ENCODE measurements at places on chromosomes 7 and 10. TPM values are rescaled to one million over a fixed set of nuclear protein-coding genes. Genes with fewer than 3 reads are reported as not detected.

Gene NYAP1
- total RNA-seq: 0.06 TPM

DNA sequence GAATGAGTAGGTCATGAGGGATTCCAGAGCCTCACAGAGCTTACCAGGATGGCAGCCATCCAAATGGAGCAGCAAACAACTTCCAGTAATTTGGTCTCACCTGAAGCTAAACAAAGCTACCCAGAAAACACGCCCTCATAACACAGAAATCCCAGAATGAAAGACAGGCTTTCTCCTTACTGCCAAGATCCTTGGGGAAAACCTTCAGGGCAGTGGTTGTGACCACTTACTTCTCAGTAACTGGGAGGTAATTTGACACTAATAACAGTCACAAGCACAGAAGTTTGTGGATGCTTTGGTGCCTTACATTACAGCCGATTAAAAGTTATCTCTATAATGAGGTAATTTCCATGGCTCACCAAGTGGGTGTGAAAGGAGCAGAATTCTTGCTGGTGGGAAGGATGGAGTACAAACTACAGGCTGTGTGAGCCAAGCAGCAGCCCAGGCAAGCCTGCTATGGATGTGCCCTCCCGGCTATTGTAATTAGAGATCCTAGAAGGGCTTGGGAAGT is 10.4 kb downstream of the WDR91 start:
- DNase-seq: no peak
- H3K27ac ChIP-seq: no peak overlapping the region
- H3K36me3 ChIP-seq: peaks cover 64% of the 10 kb centered on the region
- H3K4me3 ChIP-seq: no peak overlapping the region

DNA sequence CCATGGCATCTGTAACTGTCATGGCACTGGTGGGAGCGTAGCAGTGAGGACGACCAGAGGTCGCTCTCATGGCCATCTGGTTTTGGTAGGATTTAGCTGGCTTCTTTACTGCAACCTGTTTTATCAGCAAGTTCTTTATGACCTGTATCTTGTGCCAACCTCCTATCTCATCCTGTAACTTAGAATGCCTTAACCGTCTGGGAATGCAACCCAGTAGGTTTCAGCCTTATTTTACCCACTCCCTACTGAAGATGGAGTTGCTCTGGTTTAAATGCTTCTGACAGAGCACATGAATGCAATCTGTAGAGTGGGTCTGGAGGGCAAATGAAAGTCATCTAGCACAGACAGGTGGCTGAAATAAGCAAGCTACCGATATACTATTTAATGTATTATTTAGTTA is 55.3 kb upstream of the OPN4 start:
- no peak for DNase-seq
- H3K4me1 ChIP-seq: no peaks in the 10 kb centered on the region

DNA sequence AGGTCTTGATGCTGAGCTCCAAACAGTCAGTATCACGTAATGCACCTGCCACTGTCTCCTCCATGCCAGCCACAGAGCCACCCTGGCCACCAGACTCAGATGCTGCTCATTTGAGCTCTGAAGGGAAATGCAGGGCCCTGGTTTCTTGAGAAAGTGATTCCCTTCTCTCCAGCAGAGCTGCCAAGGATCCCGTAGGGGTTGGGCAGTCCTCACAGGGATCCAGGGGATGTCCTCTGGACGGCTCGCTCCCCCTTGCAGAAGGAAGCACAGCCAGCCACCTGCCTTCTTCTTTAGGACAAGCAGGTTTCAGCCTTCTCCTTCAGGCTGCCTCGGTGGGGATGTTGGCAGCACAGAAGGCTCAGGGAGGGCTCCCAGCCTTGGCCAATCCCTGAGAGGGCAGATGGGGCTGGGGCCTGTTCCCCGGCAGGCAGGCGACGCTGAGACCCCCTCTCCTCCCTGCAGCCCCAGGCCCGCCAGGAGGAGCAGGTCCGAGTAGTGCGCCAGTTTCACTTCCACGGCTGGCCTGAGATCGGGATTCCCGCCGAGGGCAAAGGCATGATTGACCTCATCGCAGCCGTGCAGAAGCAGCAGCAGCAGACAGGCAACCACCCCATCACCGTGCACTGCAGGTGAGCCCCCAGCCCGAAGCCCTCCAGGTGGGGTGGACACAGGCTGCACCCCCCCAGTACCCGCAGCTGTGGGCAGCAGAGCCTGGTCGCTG is 48.9 kb downstream of the MKI67 start:
- H3K27ac ChIP-seq: no peak overlapping the region
- no peaks in the 10 kb centered on the region for H3K27me3 ChIP-seq
- no peak overlapping the region for H3K4me3 ChIP-seq
- H3K36me3 ChIP-seq: no peaks in the 10 kb centered on the region
- H3K4me1 ChIP-seq: no peaks in the 10 kb centered on the region
- peak; percentile 43 for DNase-seq

- no peaks in the 10 kb centered on the region for H3K36me3 ChIP-seq
- H3K27me3 ChIP-seq: no peaks in the 10 kb centered on the region
- no peak overlapping the region for H3K4me3 ChIP-seq
Measured at GRCh38 chr10:44033008-44033407, 351.9 kb downstream of the CXCL12 start.

- H3K36me3 ChIP-seq: no peaks in the 10 kb centered on the region
- no peaks in the 10 kb centered on the region for H3K27me3 ChIP-seq
Measured at GRCh38 chr7:80249619-80250295, 115.1 kb downstream of the GNAI1 start.

DNA sequence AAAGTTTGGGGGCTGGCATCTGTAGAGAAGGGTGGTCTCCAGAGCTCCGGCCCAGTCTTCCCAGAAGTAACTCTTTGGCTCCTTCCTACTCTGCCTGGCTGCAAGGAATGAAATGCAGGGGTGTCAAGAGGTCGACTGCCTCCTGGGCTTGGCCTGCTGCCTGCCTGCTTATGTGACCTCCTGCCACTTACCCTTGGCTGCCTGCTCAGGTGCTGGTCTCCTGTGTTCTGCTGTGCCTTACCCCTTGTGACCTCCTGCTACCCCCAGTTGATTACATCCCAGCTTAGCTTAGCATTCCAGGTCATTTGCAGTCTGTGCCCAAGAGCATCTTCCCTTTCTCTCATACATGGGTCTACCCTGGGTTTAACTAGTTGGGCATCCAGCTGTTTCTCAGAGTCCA is 180.2 kb downstream of the PTPN20 start:
- no peaks in the 10 kb centered on the region for H3K36me3 ChIP-seq
- H3K27ac ChIP-seq: no peak overlapping the region
- H3K4me3 ChIP-seq: no peak overlapping the region
- H3K4me1 ChIP-seq: no peaks in the 10 kb centered on the region
- no peak for DNase-seq
